ENCODE measurements at places on chromosomes 4 and X. TPM values are rescaled to one million over a fixed set of nuclear protein-coding genes. Genes with fewer than 3 reads are reported as not detected.

DNA sequence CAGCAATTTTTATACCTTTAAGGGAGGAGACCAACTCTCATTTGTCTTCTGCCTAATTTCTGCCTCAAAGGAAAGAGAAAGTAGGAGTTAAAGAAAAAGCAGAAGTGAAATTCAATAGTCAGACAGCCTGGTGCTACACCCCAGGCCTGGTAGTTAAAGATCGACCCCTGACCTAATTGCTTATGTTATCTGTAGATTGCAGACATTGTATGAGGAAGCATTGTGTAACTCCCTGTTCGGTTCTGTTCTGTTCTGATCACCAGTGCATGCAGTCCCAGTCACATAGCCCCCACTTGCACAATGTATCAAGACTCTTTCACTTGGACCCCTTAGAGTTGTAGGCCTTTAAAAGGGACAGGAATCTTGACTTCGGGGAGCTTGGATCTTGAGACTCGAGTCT, 335.9 kb upstream of the AR start:
- DNase-seq, result no peak

DNA sequence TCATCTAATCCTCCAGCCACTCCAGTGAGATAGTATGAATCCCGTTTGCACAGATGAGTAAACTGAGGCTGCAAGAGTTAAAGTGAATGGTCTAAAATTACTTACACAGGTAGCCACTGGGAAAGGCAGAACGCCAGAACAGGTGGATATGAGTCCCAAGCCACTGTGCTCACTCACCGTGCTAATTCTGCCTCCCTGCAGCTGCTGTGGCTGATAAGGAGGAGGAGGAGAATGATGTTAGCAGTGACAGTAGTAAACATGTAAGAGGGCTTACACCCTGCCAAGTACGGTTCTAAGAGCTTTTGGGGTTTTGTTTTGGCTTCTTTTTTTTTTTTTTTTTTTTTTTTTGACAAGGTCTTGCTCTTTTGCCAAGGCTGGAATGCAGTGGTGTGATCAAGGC, 90.5 kb upstream of the PRPS2 start:
- no peak for DNase-seq

GRCh38 chrX:70970482-70970995, 39.6 kb upstream of the SLC7A3 start:
- DNase-seq, result peak; percentile 49

DNA sequence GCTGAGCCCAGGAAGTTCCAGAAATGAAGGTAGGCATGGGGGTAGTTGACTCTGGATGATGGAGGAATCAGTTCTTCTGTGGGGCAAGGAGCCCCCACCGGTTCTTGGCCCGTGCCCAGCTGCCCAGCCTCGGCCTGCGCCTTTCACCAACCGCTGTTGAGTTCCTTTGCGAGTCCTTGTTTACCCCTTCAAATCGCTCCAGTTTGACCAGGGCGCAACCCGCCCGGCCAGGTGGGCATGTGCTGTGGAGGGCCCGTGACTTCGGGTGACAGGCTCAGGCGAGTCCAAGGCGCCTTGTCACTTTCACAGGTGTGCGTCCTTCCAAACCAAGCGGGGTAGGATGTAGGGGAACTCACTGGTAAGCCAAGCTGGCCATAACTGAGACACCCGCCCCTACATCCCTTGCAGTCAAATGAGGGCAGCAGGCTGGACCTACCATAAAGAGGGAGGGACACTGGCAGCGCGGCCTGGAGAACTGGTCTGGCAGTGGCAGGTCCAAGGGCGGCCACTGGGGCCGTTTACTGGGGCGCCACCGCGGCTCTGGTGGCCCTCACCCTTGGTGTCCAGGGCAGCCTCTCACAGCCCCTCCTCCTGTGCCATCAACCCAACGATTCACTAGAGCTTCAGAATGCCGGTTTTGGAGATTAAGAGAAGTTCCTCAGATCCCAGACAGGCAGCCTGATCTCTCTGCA, 160.3 kb upstream of the ZIC3 start:
- DNase-seq, result no peak

DNA sequence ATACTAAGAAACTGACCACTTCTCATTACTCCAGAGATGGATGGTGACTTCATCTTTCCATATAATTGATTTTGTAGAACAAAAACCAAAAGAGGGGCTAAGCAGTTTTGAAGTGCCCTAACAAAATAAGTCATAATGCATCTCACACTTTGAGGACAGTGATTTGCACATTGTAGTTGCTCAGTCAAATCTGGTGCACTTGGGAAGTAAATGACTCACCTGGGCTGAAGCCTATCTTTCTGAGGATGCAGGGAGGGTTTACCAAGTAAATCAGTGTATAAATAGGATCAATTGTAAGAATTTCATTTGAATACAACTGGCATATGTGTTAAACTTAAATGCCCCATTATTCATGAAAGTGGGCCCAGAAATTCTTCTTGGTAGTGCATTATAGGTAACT, 134.2 kb downstream of the DCLK2 start:
- no peak for DNase-seq

DNA sequence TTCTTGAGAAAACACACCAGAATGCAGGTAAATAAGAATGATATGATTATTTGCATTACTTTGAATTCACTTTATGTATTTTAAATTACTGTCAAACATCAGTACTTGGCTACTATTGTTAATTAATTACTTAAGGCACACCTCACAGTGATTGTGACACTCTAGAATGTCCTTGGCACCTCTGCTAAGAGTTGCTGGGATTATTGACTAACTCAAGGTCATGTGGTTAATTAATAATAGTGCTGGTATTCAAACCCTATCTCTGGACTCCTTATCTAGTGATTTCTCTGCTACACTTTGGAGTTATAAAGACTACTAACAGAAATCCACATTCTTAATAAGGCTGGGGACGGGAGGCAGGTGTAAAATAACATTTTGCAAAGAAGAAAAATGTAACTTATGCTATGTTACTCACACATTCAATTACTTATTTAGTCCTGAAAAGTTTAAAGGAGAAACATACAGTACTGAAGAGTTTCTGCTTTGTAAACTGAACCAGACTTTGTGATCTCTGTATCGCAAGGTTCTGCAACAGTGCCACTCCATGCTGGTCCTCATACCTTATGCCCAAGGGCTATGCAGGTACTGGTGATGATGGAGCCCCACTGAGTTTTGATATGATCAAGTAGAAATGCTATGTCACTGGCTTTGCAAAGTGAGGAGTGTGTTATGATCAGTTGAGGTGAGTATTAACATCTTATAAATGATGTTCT, 242.7 kb downstream of the MID1IP1 start:
- DNase-seq, result no peak

- DNase-seq, result peak; percentile 47
These were observed 126.5 kb downstream of the QDPR start for GRCh38 chr4:17385403-17385802.

DNA sequence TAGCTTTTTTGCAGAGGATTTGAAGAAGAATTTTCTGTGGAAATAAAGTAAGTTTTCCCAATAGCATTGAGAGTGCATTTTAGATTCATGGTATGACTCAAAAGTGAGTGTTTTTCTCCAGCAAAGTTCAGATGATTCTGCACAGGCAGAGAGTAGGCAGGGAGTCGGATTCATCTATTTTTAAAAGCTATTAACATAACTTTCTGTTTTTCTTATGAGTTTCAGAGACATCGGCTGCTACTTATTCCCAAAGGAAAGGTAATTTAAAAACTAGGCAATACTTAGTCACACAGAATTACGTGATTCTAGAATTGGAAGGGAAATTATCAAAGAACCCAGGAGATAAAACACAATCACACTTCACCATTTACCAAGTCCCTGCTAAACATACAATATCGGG, 4.4 kb downstream of the CCDC110 start:
- no peak for DNase-seq

DNA sequence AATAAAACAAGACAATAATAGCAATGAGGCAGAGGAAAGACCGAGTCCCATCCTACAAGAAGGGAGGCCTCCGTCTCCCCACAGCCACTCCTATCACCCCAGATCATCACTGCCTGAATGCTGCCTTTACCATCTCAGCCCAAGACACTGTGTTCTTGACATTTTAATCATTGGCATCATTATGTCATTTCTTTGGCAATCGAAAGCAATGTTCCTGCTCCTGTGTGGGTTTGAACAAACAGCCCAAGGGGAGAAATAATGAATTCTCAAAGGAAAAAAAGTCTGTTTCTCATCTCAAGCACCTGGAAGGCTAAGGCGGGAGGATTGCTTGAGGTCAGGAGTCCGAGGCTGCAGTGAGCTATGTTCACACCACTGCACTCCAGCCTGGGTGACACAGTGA, 73.0 kb upstream of the ACSL1 start:
- DNase-seq, result no peak

DNA sequence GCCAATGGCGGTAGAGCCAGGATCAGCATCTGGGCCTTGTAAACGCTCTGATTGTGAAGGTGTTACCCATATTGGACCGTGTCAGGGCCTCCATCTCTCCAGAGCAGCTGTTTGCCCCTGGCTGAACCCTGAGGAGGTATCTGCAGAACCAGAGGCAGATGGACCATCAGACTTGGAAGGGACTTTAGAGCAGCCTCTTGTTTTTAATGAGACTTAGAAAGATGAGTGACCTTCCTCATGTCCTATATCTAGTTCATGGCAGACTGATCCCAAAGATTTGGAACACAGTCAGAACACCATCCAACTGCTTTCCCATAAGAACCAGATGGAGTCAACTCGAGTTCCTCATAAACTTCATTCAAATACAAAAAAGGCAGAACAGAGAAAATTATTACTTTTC, 135.1 kb upstream of the MSX1 start:
- no peak for DNase-seq

The SPANXD gene
- not detected for total RNA-seq

DNA sequence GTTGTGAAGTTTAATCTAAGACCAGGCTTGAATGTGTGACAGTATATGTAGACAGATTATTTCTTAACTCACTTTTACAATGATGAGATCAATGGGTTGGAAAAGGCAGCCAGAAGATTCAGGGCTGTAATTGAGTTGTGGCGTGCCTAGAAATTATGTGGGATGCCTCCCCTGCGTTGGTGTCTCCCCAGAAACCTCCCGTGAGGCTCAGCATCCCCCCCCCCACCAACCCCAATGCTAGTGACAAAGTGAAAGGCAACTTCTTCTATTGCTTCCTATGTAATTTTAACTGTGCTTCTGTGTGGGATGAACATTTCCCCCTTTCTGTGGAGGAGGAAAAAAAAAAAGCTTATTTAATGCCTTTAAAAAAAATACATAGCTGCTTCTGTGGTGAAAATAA, 297.9 kb downstream of the ARHGAP10 start:
- no peak for DNase-seq

GRCh38 chr4:114998316-114998715, 115.1 kb downstream of the NDST4 start:
- DNase-seq, result no peak

- no peak for DNase-seq
These were observed 1.7 kb downstream of the PDGFC start for GRCh38 chr4:156969911-156970310.

DNA sequence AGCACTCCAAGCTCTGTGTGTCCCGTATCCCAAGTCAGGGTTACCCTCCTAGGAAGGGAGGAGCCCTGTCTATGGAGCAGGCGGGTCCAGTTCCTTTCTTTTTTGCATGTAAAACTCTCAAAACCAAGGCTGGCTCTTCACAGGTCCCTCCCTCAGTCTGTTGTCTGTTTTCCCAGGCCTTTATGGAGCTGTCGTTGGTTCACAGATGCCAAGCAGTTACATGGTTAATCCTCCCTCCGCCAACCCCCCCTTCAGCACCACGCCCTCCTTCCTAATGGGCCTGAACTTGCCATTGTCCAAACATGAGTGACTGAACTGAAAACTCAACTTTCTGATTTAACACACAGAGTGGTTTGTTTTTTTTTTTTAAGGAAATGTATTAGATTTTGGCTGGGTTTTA, 148.3 kb downstream of the STOX2 start:
- DNase-seq, result no peak

- DNase-seq, result no peak
These were observed 65.9 kb downstream of the TMEM131L start for GRCh38 chr4:153531976-153532626.

GRCh38 chrX:73266766-73267165, 52.1 kb upstream of the NAP1L2 start:
- no peak for DNase-seq

The RPS6KA6 gene
- 4.2 TPM for total RNA-seq

The SMIM31 gene
- not detected for total RNA-seq

GRCh38 chr4:104728380-104729122, 233.9 kb upstream of the CXXC4 start:
- peak; percentile 85 for DNase-seq

DNA sequence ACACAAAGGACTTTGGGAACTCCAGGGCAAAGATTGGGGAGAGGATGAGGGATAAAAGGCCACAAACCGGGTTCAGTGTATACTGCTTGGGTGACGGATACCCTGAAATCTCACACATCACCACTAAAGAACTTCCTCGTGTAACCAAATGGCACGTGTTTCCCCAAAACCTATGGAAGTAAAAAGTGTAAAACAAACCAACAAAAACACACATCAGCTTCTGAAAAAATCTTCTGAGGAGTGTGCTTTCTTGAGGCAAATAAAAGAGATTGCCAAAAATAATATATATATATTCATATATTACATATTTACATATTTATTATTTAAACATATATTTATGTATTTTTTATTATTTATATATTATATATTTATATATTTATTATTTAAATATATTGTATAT, 3.9 kb downstream of the P2RY8 start:
- no peak for DNase-seq

The LGI2 gene
- total RNA-seq, result 0.54 TPM

All from fibroblast of the aortic adventitia (primary cell).